A549 treated with CORT108297 at 1 μM for 4 hours (cell line): ENCODE measurements at places on chromosomes 3 and 15. TPM values are rescaled to one million over a fixed set of nuclear protein-coding genes. Genes with fewer than 3 reads are reported as not detected.

Gene EPHB3
- total RNA-seq: 0.29 to 0.50 TPM (median 0.30 TPM) in 5 replicates

Gene GOLGA8R
- total RNA-seq: 0.12 to 0.35 TPM (median 0.26 TPM) in 5 replicates

Gene FGF12
- total RNA-seq: 0.51 to 0.69 TPM (median 0.60 TPM) in 5 replicates

Gene KLHL40
- not detected in 5 replicates for total RNA-seq
